ENCODE measurements at places on chromosomes 1 and 21.

- DNase-seq, result no peak
These were observed 110.0 kb downstream of the ASTN1 start for GRCh38 chr1:177054542-177054941.

DNA sequence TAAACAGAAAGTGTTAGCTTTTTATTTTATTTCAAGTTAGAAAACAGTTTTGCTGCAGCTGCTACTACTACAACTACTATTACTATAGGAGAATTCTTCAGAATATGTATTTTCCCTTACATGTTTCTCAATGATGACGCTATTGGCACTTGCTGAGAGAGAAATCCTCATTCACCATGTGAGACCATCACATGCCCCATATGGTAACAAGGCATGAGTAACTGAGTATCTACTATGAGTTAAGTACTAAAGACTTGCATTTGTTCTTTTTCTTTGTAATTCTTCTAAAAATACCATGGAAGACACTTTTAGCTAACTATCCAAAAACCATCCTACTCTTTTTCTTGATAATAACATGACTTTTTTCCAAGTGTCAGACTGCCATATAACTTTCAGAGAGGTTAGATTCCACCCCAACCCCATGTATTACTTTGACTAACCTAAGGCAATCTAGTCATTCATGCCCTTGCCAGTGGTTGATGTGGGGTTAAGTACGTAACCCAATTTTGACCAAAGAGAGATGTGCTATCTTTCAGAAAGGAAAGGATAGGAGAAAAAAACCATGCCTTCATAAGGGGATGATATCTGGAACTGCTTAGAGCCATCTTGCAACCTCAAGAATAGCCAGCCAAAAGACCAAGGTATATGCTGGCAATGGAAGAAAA, 42.9 kb downstream of the COP1 start:
- DNase-seq, result no peak

DNA sequence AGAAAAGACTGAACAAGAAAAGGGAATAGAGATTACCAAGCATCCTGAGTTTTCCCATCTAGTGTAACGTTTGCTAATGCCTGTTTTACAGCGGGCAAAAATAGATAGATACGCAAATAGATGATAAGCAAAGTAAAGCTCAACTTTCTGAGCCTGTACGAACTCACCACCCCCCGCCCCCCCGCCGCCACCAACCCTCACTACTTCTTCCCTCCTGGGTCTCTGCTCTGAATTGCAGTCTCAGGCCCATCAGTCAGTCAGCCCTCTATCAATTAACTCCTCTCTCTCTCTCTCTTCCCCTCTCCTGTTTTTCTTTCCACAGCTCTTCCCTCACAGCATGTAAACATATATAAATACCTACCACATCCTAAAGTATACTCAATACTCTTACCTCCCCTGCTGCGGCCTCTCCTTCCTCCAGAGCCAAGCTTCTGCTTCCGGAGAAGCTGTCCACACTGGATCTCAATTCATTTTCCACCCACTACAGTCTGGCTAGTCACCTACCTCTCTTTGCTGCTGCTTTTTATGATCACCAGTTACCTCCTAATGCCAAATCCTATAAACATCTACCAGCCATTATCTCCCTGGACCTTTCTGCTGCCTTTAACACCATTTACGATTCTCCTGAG, 64.6 kb downstream of the CAPN2 start:
- DNase-seq, result no peak

GRCh38 chr21:17929510-17929909, 110.4 kb upstream of the C21orf91 start:
- no peak for DNase-seq

DNA sequence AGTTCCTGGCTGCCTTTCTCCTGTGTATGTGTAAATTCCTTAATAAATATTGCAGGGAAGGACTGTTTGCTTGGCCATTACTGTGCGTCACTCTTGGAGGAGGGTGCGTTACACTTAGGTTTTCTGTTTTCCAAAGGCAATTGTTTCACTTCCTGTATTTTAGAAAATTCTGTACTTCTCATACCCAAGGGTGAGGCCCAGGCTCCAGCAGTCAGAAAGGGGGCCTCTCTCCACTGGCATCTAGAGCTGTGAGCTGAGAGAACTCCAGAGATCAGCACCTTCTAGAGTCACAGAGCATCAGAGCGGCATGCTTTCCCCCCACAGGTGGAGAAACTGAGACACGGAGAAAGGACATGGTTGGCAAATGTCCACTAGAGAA, 27.0 kb upstream of the ZFP69B start:
- DNase-seq, result no peak

- DNase-seq, result no peak
These were observed 10.6 kb downstream of the GBP5 start for GRCh38 chr1:89261926-89262515.

GRCh38 chr1:3880429-3881192, 19.5 kb downstream of the C1orf174 start:
- no peak for DNase-seq

DNA sequence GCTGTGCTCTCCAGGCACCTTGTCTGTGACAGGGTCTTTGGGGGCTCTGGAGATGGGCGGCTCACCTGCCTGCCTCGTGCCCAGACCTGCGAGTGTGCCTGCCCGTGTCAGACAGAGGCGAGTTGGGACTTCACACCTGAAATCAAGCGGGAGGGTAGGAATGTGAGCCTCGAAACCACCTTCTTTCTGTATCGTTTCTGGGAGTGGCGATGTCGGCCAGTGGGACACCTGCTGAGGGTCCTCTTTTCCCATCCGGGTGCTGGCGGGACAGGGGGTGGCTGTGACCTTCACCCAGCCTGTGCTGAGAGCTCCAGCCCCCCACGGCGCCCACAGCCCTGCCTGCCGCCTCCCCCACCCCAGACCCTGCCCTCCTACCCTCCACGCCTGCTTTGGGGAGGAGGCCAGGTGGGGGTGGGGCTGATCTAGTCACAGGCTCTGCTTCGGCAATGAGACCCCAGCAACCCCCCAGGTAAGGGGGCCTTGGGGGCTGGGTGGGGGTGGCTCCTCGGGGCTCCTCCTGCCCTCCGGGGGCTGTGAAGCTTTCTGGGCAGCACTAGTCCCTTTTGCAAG, 15.6 kb upstream of the FAAP20 start:
- DNase-seq, result no peak

GRCh38 chr21:39173716-39174680, 9.3 kb downstream of the PSMG1 start:
- no peak for DNase-seq

GRCh38 chr1:152168535-152168868, 9.5 kb upstream of the RPTN start:
- DNase-seq, result no peak

- no peak for DNase-seq
These were observed 40.8 kb upstream of the TINAGL1 start for GRCh38 chr1:31535561-31535960.

DNA sequence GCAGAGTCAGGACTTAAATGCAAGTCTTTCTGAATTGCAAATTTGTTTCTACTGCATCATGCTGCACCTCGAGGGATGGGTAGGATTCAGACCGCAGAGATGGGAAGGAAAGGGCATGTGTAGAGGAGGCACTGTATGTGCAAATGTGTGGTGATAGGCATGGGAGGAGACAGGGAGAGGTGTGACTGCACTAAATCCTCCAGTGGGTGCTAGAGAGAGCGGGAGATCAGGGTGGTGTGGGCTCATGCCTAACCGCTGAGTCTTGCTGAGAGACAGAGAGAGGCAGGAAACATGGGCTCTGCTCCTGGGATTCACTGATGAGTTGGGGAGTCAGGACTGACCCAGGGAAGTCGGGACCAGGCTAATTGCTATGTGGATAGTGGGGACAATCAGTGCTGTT, 61.1 kb downstream of the PTPRU start:
- DNase-seq, result no peak

DNA sequence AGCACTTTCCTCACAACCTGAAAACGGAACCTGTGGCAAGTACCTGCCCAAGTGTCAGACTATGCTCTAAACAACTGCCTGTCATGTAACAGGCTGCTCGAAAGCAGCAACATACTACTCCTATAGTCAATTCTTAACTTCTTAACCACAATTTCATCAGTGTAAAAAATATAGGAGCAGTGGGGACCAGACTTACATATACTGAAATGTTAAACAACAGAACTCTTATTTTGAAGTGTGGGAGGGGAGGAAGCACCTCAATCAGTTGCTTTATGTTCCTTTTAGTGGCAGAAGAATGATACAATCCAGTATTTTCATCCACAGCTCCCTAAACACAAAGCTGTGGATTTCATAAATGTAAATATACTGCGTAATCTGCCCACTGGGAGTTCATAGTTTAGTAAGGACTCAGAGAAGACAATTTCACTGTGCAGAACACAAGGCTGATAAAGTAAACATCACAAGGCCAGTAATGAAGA, 44.2 kb downstream of the WLS start:
- no peak for DNase-seq

- no peak for DNase-seq
These were observed 16.5 kb upstream of the CFHR5 start for GRCh38 chr1:196960854-196961253.

GRCh38 chr1:54070171-54070837, 16.9 kb downstream of the TCEANC2 start:
- DNase-seq, result peak; percentile 64

- no peak for DNase-seq
These were observed 171.1 kb upstream of the EDN2 start for GRCh38 chr1:41655632-41656031.

DNA sequence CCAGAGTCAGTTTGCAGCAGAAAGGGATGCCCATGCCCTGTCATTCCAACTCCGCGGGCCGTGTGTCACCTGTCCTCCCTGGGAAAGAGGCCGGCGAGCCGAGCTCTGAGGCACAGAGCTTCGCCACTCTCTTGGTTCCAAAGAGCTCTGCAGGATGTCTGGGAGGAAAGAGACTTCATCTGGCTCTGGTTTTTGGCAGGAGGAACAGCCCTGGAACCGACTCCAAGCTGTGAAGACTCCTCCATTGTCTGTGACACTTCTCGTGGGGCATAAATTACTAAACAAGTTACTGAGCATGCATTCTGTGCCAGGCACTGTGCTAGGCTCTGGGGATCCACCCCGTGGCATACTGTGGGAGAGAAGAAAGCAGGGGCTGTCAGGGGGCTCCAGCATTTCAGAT, 3.9 kb upstream of the FAM151A start:
- DNase-seq, result no peak

DNA sequence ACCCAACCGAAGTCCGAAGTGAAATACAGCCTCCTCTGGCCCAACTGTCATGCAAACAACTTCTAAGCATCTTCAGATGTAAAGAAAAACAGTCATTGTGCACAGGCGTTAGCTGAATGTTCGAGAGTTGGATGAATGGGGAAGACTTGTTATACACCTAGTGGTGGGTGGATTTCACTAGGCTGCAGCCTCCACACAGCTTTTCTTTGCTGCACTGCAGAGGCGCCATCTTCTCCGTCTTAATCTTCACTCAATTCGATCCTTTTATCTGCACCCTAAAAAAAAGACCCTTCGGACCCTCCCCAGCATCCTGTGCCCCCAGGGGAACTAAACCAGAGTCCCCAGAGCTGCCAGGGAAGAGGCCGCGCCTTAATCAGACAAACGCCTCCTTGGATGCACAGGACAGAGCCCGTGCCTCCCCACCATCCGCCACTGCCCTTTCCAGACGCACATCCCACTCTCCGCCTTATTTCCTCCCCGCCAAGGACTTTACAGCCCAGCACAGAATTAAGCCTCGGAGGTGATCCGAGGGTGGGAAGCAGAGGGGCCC, 1.4 kb downstream of the APP start:
- DNase-seq, result peak; percentile 63

DNA sequence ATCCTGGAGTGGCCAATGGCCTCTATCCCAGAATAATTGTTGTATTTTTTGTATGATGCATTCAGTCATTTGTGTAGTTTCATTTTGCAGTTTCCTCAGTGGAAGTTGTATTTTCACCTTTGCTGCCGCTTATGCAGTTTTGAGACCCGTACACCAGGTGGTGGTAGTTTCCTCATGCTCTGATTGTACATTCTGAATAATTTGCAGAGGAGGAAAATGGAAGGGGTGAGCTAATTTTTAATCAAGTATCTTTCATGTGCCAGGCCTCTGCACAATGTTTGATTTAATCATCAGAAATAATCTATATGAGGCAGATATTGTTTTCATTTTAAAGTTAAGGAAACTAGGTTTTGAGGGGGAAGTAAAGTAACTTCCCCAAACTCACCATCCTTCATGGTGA, 29.5 kb downstream of the HLX start:
- peak; percentile 39 for DNase-seq

- DNase-seq, result peak; percentile 1
These were observed 383.2 kb upstream of the ZRANB2 start for GRCh38 chr1:71464016-71464415.

- DNase-seq, result no peak
These were observed 141.4 kb downstream of the LHX8 start for GRCh38 chr1:75275631-75276030.

- no peak for DNase-seq
These were observed 100.1 kb upstream of the GCLM start for GRCh38 chr1:94009304-94009703.

DNA sequence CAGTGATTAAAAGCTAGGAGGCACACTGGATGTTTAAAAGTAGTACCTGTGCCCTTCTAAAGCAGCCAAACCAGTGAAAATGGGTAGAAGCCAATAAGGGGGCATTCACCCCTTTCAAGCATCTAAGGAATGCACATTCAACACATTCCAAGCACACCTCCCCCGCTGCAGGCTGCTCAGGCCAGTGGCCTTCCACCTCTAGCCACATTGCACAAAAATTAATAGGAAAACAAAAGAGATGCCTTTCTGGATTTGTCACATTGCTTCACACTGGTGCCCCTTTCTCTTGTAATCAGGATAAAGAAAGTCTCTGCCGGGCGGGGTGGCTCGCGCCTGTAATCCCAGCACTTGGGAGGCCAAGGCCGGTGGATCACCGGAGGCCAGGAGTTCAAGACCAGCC, 834.0 kb downstream of the USP25 start:
- DNase-seq, result peak; percentile 92

DNA sequence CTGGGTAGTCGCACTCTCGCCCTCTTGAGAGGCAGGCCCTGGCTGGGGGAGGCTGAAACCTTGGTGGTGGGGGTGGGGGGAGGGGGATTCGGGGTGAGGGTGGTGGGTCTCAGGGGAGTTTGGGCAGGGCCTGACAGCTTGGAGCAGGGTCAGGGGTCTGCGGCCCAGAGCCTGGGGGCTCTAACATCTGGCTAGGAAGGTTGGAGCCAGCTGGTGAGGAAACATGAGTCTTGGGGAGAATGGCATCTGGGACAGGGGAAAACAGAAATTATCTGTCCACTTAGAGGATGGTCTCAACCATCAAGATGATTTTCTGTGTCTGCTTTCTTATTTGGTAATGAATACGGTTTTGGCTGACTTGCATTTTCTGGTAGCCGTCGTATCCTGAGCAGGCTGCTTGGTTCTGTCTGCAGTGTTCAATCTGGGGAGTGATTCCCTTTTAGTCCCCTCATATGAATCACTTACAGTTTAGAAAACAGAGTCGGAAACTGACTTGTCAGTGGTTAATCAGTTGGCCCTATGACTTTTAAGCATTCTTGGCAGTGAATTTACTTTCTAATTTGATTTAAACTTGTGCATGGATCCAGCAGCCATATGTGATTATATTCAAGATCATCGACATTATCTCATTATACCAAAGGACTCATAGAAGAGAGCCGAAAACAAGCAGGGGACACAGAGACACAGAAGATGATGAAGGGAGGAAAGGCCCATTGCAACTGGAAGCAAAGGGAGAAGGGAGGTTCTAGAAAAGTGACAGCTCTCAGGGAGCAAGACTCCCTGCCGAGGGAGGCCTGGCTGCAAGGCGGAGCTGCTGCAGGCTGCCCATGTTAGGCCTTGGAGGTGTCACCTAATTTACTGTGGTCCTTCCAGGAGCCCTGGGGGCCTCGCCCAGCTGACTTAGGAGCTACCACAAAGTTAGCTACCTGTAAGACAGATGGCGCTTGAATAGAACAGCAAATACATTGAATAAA, 237.6 kb downstream of the SDCCAG8 start:
- DNase-seq, result no peak
